ENCODE measurements at places on chromosomes 4 and X. TPM values are rescaled to one million over a fixed set of nuclear protein-coding genes. Genes with fewer than 3 reads are reported as not detected.

NRK gene
- total RNA-seq: 1.8 TPM

PCDH10 gene
- 0.29 TPM for total RNA-seq

ALB gene
- not detected for total RNA-seq

FGA gene
- total RNA-seq: not detected

MRPS18C gene
- total RNA-seq: 7.7 TPM

SYN1 gene
- 1.2 TPM for total RNA-seq

SPANXN4 gene
- not detected for total RNA-seq

All from uterus (tissue), 4 donors.